ENCODE measurements at places on chromosomes 12 and 14.
A peak's percentile ranks its signal among the peaks of the same experiment; 100 is the strongest.

DNA sequence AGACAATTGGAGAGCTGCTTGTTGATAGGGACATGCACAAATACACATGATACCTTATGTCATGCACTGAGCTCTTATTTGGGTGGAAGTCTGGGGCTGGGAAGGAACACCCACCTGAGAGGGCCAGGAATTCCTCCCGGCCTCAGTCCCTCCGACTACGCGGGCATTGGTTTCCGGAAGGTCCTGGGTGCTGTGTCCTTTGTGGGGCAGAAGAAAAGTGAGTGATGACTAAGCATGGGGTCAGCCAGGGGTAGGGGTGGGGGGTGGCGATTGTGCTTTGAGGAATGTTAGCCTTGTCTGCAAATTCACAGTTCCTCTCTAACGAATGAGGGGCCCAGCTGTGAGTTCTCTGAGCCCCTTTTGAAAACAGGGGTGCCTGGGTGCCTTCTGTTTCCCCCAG lies 798 bp downstream of the CELA1 start:
- no peak for DNase-seq

DNA sequence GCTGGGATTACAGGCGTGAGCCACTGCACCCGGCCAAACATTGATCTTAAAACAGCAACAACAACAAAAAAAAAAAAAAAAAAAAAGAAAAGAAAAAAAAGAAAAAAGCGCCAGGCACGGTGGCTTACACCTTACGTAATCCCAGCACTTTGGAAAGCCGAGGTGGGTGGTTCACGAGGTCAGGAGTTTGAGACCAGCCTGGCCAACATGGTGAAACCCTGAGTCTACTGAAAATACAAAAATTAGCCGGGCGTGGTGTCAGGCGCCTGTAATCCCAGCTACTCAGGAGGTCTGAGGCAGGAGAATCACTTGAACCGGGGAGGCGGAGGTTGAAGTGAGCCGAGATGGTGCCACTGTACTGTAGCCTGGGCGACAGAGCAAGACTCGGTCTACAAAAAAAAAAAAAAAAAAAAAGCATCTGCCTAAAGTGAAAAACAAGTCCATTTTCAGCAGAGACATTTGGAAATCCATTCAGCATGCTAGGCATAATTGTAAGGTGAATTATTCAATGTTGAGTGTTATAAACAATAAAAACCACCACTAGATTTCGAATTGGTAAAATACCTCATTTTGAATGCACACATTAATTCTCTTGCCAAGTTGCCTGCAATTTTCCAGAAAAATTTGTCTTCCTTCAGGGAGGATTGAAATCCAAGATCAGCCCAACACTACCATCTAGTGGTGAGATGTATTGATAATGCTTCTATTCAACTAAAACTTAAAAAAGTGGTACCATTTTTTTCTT lies 8.0 kb upstream of the CERS5 start:
- peak; percentile 76 for DNase-seq

- no peak for DNase-seq
These were observed 196.6 kb upstream of the TMTC1 start for GRCh38 chr12:29980304-29980703.

GRCh38 chr12:133010657-133011297 lies 24.6 kb downstream of the ZNF26 start:
- no peak for DNase-seq

DNA sequence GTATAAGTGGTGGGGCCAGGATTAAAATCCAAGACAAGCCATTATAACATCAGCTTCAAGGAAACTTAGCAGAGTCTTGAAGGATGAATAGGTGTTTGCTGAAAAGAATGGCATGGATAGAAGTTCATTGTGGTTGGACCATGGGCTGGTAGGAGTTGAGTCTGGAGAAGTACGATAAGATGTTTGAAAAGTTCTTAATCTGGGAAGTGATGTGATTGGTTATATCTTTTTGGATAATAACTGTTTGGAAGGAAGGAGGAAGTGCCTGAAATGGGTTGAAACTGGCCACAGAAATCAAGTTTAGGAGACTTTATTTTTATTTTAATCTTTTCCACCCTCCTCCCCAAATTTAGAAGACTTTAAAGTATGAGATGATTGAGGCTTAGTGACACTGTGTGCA lies 4.9 kb downstream of the DENR start:
- DNase-seq = no peak

GRCh38 chr14:99889268-99889667 lies 96.1 kb downstream of the EML1 start:
- peak; percentile 51 for DNase-seq

GRCh38 chr14:102711207-102711606 lies 66.0 kb upstream of the TRAF3 start:
- DNase-seq = no peak

- no peak for DNase-seq
These were observed 3.6 kb downstream of the ITGA7 start for GRCh38 chr12:55703901-55704761.

GRCh38 chr14:62896932-62897456 lies 148.3 kb downstream of the KCNH5 start:
- no peak for DNase-seq

- no peak for DNase-seq
These were observed 21.1 kb upstream of the LRTM2 start for GRCh38 chr12:1799051-1799881.

DNA sequence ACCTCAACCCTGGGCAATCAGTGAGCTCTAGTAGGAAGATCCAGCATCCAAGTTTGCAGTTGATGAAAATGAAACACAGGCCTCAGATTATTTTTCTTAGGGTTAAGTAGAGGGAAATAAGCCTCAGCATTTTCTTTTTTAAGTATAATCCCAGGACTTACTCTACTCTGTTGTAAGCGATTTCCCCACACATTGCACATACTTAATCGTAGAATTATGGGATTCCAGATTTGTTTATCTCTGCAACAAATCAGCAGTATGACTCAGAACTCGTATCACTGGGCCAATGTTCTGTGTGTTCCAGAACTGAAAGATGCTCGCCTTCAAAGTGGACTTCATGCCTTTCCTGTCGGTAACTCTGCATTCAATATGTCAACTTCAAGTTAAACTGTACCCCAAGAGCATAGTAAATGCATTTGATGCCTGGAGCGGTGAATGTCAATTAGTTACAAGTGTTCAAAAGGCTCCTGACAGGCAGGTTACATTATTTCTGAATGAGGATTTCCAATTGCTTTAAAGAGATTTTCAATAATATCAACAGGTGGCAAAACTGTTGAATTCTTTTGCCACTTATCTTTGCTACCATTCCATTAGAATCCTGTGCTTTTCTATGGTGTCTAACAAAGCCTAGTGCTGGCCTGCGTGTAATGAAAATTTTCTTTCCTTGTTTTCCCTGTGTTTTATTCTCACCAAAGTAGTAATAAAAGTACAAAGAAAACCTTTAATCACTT lies 323.8 kb upstream of the SYT1 start:
- no peak for DNase-seq

DNA sequence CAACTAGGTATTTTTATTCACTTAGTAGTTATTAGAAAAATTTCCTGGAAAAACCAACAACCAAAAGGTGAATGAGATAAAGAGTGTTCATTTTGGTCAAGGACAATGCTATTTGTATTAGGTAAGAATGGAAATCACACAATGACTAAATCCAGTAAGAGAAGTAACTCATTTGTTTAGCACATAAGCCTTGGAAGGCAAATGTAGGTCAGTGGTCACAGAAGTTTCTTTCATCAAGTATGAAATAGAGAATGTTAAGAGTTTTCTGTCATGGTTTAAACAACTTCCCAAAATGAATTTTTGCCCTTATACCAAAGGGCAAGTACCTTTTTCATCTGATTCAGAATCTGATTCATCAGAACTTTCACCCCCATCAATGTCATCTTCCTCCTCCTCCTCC lies 101.7 kb downstream of the KIF21A start:
- DNase-seq = no peak

DNA sequence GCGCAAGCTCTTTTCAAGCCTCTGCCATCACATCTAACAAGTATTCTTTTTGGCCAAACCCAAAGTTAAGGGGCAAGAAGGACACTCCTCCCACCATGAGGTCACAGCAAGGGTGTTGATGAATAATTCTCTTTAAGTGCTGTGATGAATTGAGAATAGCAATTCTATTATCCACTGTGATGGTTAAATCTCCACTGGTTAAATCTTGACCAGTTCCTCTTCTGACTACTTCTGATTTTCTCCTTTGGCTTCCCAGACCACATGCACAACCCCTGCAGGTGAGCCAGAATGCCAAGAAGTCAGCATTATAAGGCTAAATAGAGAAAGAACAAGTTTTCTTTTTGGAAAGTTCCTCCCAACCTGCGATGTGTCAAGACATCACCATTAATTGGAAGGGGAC lies 90.6 kb upstream of the BCL2L14 start:
- DNase-seq = no peak

DNA sequence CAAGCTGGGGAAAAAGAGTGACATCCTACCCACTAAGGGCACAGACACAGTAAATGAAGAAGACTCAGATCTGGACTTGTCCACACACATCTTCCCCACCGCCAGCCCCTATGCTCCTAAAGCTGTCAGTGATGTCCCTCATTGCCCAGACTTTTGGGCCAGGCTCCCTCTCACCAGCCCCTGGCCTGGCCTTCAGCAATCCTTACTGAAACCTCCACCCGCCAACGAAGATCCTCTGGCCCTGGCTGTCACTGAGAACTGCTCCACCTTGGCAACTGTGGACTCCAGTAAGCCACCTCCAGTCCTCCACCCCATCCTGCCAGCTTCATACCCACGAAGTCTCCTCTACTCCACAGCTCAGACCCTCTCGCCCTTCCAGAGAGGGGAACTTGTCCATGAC lies 23.3 kb downstream of the FIGNL2 start:
- no peak for DNase-seq

- DNase-seq = no peak
These were observed 67.9 kb downstream of the TSPAN9 start for GRCh38 chr12:3145033-3145432.

GRCh38 chr14:76088771-76089571 lies 62.8 kb upstream of the GPATCH2L start:
- DNase-seq = no peak

- no peak for DNase-seq
These were observed 694 bp upstream of the PTGES3 start for GRCh38 chr12:56688846-56689109.

DNA sequence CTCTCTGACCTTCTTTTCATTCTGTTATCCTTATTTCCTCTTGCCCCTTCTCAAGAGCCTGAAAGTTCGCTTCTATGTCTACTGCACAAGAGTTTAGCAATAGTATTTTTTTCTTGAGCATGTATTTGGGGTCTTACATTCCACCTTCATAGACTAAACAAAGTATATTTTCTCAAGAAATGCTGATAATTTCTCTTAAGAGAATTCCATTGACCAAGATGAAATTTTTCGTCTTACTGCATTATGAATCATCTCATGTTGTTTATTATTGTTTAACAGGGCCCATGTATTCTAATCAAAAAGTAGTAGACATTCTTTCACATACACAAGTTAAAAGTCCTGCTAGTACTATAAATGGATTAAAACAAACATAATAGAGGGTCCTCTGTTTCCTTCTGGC lies 219.3 kb downstream of the C12orf50 start:
- no peak for DNase-seq

GRCh38 chr12:120257041-120257821 lies 8.3 kb downstream of the PXN start:
- DNase-seq = no peak

DNA sequence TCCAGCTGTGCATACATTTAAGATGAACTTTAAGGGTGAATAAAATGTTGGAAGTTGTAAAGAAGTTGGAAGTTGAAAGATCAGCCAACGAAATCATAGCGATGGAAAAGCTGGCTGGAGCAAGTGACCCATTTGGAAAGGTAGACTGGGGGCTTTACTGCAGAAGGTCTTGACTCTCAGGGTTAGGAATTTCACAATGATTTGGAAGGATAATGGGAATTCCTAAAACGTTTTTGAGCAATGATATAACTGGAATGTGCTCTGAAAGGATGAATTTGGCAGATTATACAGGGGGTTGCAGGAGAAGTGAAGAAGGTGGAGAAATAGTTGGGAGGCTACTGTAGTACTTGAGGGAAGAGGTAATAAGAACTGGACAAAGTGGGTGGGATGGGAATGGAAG lies 27.4 kb downstream of the EMP1 start:
- no peak for DNase-seq

DNA sequence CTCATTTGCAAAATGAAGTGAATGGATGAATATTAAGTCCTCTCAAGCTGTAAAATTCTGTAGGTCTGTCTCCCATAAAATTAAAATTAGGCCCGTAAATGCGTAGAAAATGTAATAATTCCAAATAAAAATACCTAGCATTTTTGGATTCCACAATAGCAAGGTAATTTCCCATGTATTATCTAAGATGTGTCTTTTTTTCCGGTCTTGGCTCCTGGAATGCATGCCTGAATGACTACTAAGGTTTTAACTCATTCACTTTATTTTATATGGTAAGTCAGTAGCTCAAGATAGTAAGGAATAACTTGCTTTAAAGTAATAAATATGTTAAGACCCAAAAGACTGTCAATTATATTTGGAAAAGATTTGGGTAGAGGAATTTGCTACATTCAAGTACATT lies 11.1 kb downstream of the TXNRD1 start:
- DNase-seq = no peak

DNA sequence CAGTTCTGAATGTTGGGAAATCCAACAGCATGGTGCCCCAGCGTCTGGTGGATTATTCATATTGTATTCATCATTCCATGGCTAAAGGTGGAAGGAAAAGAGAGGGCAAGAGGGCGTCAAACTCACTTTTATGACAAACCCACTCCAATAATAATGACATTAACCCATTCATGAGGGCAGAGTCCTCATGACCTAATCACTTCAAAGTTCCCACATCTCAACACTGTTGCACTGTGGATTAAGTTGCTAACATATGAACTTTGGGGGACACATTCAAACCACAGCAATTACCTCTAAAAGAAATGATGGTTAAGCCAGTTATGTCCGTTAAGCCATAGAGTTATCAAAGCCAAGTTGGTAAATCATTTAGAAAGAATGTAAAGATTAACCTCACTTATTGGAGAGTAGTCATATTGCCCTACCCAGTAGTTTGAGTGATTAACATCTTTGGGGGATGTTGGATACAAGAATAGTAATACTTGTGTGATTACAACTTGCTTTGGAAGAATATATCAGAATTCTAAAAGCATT lies 212.4 kb upstream of the FLRT2 start:
- no peak for DNase-seq

DNA sequence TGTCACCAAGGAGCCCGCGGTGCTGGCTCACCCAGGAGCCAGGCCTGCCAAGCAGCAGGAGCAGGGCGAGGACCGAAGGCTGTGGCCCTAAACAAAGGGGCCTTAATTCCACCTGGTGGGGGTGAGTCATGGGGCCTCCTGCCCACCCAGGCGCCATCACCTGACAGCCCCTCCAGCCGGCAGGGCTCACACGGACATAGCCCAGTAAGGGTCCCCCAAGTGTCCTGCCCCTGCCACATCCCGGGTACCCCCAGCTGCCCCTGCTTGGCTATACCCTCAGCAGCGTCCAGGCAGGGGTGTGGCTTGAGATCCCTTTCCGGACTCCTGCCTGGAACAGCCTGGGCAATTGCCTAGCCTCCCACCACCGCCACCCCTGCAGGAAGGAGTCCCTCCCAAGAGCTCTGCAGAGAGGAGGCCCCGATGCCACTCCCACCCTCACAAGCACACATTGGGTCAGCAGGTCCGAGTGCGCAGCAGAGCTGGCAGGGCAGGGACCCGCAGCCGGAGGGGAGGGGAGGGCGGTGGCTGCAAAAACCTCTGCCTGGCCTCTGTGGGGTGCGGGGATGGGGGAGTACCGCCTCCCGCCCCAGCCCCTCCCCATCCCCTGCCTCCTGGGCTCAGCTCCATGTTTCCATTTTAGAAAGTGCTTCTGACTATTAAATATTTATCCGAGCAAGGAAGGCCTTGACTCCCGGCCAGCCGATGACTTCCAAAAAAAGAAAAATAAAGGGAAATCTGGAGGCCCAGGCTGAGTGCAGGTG lies 4.6 kb downstream of the AHNAK2 start:
- no peak for DNase-seq

All from NT2/D1 (cell line).